ENCODE measurements at places on chromosomes 5 and 9.

DNA sequence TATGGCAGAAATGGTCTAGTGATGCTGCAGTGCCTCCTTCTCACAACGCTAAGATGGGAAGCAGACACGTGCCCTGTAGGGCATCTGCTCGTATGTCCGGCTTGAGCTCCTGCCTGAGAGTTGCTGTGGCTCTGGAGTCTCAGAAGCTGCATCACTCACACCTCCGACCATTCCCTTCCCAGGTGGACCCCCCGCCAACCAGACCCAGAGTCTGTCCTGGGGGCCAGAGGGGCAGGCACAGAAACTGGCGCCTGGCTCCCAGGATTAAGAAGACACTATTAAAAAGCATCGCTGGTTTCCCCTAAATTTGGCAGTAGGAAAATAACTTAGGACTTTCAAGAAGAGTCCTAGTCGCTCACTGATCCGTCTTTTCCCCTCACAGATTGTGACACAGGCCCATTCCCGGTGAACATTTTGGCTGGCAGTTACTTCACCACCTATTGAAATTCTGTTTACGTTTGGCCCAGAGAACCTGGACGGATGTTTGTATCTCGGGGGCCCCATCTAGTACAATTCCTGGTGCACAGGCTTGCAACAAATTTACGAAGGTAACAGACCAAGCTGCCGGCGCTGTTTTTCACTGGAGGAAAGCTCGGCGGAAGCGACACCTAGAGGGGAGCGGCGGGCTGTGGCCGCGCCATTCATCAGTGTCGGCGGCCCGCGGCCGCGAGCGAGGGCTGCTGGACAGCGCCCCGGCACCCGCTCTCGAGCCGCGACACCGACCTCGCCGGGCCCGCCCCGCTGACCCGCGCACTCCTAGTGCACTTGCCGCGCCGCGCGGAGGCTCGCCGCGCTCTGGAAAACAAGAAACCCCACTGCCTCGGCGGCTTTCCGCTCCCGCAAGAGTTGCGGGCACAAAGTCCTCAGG lies 1.6 kb downstream of the FSTL4 start:
- no peak for DNase-seq

DNA sequence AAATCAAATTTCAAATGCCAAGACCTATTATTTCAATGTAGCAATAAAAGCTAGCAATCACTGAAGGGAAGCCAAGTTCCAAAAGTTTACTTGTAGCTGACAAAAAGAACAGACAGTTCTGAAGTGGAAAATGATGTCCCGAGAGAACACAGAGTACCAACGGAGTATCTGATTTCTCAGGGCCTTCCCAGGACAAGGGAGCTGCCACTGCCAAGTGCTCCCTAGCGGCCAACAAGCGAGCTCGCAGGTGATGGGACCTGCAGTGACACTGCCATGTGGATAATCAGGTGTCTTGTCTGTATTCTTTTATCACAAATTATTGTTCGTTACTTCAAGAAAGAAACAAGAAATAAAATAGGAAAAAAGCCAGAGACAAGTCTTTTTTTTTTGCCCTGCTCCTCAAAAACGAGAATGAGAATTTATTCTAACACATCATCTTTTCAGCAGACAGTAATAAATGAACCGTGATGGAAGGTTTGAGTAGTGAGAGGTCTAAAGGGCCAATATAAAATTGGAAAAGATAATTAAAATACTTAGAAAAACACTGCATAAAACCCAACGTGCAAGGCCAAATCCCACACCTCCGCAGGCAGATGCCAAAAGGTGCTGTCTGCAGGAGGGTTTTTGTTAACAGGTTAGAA lies 159.4 kb downstream of the MYO10 start:
- no peak for DNase-seq

- DNase-seq: no peak
These were observed 376.6 kb downstream of the EFNA5 start for GRCh38 chr5:107294211-107294550.

DNA sequence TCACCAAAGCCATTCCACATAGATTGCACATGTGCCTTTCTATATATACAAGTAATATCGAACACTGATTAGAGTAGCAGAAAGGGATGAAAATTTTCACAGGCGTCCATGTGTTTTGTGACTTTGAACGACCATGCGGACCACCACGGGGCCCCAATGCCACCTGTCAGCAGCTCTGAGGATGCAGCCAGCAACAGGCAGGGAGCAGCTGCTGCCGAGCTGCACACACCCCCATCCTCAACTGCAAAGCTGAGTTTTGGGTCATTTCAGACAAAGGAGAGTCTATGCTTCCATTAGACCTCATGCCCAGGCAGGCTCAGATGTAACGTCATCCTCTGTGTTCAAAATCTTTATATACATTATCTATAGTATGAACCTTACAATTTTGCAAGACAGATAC lies 503.8 kb downstream of the IRX1 start:
- DNase-seq: no peak

DNA sequence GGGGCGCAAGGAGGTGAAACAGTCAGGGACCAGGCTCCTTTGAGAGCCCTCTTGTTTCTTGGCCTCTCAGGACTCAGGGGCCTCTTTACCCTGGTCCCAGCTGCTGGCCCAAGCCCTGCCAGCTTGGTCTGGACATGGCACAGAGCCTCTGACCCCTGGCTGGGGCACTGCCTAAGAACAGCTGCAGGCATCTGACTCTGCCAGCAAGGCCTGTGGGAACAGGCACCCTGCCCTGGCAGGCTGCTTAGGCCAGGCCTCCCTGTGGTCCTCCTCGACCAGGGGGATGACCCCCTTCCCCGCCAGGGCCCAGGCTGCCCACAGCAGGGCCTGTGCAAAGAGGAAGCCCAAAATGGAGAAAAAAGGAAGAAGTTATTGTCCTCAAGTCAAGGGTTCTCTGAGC lies 25.5 kb downstream of the OLFML2A start:
- DNase-seq: no peak

GRCh38 chr9:91117959-91118703 lies 243.6 kb downstream of the AUH start:
- DNase-seq: peak; percentile 44

DNA sequence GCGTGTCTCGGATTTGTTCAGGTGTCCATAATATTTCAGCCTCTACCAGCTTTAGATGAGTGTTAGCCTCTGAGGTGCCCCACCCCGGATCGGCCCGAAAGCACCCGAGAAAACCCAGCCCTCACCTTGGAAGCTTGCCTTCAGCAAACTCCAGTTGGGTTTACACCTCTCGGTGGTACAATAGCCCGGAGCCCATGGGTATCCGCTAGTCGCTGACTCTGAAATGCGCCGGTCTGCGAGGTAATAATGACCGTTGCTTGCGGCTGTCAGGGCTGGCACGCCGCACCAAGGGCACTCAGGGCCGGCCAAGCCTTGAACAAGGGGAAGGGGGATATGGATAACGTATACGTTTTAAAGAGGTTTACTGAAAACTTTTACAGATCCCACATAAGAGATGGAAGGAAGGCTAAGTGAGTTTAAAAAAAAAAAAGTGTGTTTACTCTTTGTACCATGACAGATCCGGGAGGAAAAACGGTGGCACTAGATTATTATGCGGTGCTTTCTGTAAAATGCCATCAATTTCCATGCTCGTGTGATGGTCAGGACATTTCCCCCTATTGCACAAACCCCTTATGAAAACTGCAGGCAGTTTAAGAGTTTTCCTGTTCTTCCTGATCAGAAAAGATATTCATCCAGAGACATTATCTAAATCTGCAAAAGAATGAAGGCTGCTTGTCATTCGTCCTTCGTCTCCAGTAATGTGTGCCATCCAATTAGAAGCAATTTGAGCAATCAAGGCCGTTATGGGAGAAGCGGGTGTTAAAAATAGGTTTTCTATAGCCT lies 124.2 kb downstream of the TMEM161B start:
- no peak for DNase-seq

GRCh38 chr9:136544964-136545691 lies 720 bp downstream of the NOTCH1 start:
- DNase-seq: no peak

- DNase-seq: no peak
These were observed 112.4 kb downstream of the INIP start for GRCh38 chr9:112605518-112605917.

DNA sequence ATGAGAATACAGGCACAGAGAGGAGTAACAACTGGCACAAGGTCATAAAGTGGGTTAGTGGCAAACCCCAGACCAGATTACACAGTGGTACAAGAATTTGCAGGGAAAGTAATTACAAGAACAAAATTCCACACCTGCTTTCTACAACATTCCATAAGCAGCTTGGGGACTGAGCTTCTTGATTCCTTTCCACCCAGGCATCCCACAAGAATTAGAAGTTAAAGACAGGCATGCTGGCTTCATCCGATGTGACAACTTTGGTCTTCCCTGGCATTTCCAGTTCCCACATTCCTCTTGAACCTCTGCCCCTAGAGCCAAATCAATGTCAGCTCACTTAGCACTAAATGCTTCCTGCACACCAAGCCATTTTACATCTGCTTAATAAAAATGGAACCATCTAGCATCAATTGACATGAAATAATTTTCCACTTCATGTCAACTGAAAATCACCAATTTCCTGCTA lies 435.8 kb upstream of the PAPPA start:
- DNase-seq: no peak

GRCh38 chr9:134372581-134373267 lies 46.5 kb downstream of the RXRA start:
- no peak for DNase-seq

- no peak for DNase-seq
These were observed 76.5 kb downstream of the KCTD16 start for GRCh38 chr5:144247131-144247530.

GRCh38 chr9:23598994-23599393 lies 227.0 kb downstream of the ELAVL2 start:
- no peak for DNase-seq

DNA sequence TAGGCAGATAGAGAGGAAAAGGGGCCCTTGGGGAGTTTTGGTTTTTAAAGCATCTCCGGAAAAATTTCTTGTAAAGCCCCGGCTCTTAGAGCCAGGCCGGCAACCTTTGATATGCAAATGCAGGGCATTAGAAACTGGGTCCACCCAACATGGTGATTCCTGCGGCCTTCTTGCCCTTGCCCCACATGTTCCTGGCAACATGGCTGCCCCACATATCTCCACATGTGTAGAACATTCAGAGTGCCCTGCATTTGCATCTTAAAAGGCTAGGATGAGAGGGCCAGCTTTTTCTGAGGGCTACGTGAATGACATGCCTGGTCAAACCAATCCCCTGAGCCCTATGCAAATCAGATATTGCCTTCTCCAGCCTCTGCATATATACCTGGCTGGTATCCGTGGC lies 5.0 kb upstream of the SNAPC3 start:
- DNase-seq: no peak

DNA sequence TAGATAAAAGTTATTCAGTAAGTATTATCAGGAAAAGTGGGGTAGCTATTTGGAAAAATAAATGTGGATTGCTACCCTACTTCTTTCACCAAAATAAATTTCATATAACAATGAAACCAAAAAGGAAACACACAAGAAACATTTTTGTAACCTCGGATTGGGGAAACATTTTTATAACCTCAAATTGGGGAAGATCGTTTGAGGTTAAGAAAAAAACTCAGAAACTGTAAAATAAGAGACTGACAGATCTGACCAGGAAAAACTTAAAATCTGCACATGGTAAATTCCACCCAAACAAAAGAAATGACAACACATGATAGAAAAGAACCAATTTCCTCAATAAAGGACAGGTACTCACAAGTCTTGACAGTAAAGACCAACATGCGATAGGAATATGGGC lies 13.5 kb downstream of the EFCAB9 start:
- no peak for DNase-seq

Data from AG09319 (cell line).